ENCODE measurements at places on chromosomes 6 and 20.

DNA sequence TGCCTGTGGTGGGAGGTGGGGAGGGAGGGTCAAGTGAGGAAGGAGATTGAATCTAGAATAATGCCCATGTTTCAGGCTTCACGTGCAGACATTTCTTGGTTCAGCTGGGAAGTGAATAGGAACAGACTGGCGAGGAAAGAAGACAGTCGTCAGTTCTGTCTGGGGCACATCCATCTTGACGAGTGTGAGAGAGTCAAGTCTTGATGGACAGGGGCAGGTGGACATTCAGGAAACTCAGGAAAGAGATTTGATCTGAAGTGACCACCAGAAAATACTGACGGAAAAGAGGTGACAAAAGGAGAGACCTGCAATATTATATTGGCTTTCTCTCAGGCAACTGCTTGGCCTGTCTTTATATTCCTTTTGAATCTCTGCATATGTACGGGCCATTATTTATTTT is 68.6 kb downstream of the ESR1 start:
- no peak for DNase-seq

- DNase-seq: peak; percentile 37
Measured at GRCh38 chr20:47620808-47621805, 119.4 kb downstream of the NCOA3 start.

- peak; percentile 72 for DNase-seq
Measured at GRCh38 chr6:163416557-163417253, 2.2 kb downstream of the QKI start.

- DNase-seq: no peak
Measured at GRCh38 chr6:135236732-135237131, 55.6 kb downstream of the MYB start.

- no peak for DNase-seq
Measured at GRCh38 chr20:38147163-38147562, 17.9 kb downstream of the TGM2 start.

DNA sequence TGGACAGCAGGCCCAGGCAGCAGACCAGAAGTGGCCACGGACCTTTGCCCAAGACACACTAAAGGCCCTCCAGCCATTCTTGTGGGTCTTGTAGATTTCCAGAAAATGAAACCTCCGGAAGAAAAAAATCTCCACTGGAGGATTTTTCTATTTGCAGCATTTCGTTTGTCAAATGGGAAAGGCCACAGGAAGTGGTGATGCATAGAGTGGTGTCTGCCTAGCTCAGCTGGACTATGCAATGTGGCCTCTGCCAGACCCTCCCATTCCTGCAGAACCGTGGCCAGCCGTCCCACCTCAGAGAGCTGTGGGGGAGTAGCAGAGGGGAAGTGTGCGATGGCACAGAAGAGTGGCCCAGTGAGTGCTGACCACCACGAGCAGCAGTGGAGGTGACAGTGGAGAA is 24.0 kb upstream of the INSM1 start:
- no peak for DNase-seq

DNA sequence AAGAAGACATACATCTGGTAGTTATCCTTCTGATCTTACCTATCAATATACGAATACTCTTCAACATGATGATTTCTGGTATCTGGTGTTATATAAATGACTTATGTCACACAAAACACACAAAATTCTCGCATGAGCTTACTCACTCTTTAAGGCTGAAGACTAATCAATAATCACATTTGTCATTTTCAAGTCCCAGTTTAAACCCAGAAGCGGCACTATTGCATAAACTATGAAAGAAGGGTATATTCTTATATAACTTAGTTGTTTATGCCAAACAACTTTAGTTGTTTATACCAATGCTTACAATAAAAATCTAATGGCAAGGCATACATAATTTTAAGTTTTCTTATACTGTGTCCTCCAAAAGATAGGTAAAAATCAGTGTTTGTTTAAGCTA is 293.1 kb downstream of the GRIK2 start:
- no peak for DNase-seq

- no peak for DNase-seq
Measured at GRCh38 chr6:146267946-146268345, 239.1 kb downstream of the GRM1 start.

DNA sequence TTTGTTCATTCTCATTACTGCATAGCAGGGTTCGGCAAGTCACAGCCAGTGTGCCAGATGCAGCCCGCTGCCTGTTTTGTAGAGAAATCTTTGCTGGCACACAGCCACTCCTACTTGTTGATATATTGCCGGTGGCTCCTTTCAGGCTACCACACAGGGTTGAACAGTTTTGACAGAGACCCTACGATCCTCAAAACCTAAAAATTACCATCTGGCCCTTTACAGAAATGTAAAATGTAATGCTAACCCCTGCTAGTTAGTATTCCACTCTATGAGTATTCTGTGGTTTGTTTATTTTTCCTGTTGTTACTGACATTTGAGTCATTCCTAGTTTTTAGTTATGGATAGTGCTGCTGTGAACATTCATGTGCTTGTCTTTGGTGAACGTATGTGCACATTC is 11.5 kb downstream of the DHX35 start:
- no peak for DNase-seq

- DNase-seq: no peak
Measured at GRCh38 chr20:56806952-56807517, 177.9 kb downstream of the TFAP2C start.

DNA sequence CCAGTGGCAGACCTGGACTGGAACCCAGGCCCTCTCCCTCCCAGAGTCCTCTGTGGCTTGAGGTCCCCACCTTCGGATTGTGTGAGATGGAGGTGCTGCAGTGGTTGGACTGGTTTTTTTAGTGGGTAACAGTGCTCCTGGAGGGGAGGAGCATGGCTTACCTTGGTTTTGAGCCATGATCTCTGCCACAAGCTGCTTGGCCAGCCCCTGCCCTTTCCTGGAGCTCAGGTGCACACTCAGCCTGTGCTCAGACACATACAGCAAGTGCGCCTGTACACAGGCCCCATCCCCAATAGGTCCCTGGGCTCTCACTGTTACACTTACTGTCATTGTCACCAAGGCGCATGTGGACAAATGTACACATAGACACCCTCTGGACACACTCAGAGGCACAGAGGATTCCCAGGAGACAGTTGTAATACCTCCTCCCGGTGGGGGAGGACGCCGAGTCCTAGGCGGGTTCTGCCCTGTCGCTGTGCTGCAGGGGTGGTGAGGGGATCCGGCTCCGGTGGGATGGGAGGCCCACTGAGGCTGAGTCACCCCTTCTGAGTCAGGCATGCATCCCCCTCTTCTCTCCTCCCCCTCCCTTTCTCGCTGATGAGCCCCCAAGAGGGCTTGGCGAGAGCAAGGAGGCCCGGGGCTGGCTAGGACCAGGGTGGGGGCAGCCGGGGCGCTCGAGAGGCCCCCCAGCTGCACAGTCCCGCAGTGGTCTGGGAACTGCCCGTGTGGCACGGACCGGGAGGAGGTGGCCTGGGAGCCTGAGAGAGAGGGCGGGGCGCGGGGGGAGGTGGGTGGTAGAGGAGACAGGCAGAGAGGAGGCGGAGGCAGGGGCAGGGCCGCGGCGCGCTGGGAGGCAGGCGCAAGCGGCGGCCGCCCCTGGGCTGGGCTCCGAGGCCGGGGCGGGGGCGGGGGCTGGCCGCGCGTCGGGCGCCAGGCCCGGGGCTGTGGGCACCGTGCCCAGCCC is 522 bp upstream of the EPB41L1 start:
- DNase-seq: no peak

- DNase-seq: peak; percentile 69
Measured at GRCh38 chr20:34069341-34070078, 42.5 kb downstream of the EIF2S2 start.

GRCh38 chr6:38997128-38997761 is 51.3 kb upstream of the GLP1R start:
- no peak for DNase-seq

DNA sequence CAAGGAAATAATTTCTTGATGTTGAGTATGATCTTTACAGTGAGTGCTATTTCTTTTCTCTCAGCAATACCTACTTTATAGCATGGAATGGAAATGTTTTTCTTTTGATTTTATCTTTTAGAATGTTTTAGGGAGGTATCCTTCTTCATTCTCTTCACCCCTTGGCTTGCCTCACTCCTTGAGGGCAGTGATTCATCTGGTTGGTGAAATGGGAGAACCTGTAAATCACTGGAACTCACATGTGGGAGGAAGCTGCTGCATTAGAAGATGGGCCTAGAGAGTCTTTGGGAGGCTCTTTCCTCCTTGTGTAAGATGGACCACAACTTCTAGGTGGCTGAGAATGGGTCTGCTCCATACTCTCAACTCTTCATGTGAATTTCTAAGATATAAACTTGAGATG is 244.8 kb upstream of the SYNCRIP start:
- no peak for DNase-seq

- no peak for DNase-seq
Measured at GRCh38 chr20:10042086-10042485, 7.3 kb downstream of the ANKEF1 start.

GRCh38 chr20:38139977-38140753 is 24.9 kb downstream of the TGM2 start:
- DNase-seq: no peak

DNA sequence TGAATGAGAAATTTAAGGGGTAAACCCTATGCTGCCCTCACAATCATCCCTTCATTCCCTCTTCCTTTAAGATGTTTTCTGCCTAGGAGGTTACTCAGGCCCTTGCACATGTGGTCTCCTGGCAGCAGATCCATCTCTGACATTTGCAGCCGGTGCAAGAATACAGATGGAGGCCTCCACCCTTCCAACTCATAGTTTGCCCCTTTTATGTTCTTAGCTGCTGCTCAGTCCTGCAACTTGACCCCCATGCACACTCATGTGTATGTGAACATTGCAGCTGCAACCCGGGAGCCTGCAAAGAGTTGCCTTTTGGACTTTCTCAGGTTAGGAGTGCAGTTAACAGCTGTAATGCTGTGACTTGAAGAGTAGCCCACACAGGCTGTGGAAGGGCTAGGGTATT is 131.9 kb upstream of the SGK1 start:
- DNase-seq: no peak

- DNase-seq: no peak
Measured at GRCh38 chr20:17503301-17504065, 27.7 kb downstream of the BFSP1 start.

DNA sequence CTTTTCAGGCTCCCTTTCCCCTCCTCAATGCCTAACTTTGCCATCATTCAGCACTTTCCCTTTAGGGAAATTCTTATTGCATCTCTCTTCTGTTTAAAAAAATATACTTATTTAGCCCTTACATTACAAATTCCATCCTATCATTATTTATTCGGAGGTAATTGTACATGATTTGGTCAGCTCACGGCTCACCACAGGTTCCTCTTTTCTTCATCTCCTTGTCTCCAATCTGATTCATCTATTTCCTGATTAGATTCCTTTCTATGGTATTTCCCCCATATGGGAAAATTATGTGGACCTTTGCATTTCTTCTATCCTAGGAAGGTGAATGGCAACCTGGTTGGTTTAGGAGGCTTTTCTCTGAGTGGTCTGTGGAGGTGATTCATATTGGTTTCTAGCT is 12.9 kb upstream of the EMILIN3 start:
- DNase-seq: no peak

GRCh38 chr20:55778796-55779195 is 226.5 kb downstream of the CBLN4 start:
- no peak for DNase-seq
